ENCODE measurements at places on chromosomes 3 and 15.

- DNase-seq: no peak
Measured at GRCh38 chr15:42819786-42820185, 82.9 kb upstream of the CDAN1 start.

DNA sequence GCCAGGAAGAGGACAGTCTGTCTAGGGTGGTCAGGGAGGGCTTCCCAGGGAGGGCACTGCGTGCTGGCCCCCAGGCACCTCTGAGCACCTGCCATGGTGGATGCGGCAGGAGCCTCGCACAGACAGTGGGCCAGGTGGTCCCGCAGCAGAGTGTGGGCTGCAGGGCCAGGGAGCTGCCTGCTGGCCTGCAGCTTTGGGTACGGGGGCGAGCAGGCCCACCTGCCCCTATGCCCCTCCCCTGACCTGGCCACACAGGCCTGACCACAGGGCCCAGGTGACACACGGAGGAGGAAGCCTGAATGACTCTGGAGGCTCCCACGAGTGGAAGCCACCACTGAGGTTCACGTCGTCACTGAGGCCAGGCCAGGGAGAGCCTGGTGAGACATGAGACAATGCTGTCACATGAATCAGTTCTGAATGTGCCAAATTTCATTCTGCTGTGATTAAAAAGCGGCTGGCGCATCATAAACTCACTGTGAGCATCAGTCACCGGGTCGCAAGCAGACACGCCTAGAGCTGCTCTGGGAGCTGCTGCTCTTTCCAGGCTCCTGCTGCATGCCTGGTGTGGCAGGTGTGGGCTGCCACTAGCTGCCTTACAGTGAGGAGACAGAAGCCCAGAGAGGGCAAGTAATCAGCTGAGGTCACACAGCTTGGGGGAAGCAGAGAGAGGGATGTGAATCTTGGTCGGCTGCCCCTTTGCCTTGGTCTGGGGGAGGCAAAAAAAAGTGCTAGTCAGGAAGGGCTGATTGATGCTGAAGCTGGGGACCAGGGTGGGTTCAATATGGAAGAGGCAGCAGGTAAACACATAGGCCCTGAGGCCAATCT is 39.5 kb upstream of the IQSEC1 start:
- DNase-seq: no peak

DNA sequence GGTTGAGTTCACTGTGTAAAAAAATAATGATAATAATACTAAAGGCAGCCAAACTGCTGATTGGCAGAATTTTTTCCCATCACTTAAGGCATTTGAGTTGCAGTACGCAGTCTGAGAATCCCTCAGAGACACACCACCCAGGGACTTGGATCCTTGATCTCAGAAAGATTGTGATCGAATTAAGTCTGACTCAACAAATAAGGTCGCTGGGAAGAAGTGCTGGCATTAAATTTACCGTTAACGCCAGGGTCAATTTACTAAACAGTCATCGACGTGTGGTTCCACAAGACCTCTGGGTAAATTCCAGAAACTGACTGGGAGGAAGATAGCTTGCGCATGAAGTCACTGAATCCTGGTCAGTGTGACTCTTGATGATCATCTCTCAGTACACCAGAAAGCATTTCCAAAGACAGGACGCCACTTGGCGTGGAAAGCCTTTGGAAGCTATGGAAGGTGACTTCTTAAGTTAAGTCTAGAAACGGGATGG is 48.3 kb upstream of the CGNL1 start:
- no peak for DNase-seq

DNA sequence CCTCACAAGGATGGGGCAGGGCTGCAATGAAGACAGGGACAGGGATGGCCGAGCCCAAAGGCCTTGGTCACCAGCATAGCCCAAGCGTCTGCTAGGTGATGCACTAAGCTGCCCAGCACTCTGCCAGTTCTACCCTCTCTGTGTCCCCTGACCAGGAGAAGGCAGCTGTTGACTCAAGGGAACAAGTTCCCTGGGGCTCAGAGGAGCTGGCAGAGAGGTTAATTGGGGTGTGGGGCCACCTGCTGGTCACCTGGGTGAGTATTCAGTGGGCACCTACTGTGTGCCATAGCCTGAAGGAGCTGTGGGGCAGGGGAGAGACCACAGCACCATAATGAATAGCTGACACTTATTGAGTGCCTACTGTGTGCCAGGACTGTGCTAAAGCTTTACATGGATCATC is 22.0 kb upstream of the DOCK3 start:
- DNase-seq: no peak

- DNase-seq: peak; percentile 19
Measured at GRCh38 chr3:32593903-32594525, 23.4 kb upstream of the DYNC1LI1 start.

- no peak for DNase-seq
Measured at GRCh38 chr3:184586851-184587250, 25.3 kb downstream of the EPHB3 start.

DNA sequence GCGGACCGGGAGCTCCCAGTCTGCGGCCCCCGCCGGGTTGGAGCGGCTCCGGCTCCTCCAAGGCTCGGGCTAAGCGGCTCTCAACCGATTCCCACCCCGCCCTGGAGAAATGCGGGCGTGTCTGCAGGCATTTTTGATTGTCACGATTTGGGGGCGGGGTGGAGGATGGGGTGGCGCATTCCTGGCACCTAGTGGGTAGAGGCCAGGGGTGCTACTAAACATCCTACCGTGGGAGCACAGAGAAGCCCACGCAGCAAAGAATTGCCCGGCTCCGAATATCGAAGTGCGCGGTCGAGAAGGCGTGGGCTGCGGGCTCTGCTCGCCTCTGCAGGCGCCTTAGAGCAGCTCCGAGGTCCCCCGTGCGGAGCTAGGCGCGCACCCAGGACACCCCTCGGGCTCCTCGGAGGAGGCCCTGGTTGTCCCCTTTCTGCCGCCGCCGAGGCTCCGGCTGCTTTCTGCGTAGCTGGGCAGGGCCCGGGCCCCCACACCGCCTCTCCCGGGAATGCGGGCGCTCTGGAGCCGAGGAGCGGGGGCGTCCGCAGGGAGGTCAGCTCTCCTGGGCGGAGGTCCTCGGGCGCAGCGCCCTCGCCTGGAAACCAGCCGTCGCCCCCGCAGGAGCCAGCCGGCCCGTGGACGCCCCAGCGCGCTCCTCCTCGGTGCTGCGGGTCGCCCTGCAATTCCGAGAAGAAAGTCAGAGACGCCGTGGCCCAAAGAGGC is 16.5 kb upstream of the LAMP3 start:
- DNase-seq: peak; percentile 29

GRCh38 chr15:83559310-83559966 is 94.5 kb upstream of the ADAMTSL3 start:
- peak; percentile 85 for DNase-seq

DNA sequence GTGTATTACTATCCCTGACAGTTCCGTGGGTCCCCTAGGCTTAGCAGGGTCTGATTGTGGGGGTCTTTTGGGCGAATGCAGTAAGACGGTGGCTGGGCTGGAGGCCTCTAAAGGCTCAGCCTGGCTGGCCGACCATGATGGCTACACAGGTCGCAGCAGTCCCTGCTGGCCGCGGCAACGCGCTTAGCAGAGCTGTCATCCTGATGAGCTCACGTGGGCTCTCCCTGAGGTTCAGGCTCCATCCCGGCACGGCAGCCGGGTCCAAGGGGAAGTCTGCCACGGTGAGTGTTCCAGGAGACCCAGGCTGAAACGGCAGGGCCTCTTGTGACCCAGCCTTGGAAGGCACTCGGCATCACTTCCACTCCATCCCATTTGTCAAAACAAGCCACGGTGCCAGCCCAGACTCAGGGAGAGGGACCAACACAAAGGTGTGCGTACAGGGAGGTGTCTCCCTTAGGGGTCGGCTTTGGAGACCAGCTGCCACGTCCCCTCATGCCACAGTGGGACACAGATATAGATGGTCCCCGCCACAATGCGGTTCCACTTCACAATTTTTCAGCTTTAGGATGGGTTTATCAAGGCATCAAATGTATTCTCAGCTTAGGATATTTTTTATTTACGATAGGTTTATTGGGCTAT is 101.8 kb downstream of the XXYLT1 start:
- peak; percentile 53 for DNase-seq

DNA sequence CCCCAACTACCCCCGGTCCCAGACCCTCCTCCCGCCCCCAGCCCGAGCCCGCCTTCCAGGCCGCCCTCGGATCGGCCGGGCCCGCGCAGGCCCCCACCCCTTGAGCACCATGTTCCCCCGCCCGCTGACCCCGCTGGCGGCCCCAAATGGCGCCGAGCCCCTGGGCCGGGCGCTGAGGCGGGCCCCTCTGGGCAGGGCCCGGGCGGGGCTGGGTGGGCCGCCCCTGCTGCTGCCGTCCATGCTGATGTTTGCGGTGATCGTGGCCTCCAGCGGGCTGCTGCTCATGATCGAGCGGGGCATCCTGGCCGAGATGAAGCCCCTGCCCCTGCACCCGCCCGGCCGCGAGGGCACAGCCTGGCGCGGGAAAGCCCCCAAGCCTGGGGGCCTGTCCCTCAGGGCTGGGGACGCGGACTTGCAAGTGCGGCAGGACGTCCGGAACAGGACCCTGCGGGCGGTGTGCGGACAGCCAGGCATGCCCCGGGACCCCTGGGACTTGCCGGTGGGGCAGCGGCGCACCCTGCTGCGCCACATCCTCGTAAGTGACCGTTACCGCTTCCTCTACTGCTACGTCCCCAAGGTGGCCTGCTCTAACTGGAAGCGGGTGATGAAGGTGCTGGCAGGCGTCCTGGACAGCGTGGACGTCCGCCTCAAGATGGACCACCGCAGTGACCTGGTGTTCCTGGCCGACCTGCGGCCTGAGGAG is 472 bp downstream of the CHST14 start:
- no peak for DNase-seq

- no peak for DNase-seq
Measured at GRCh38 chr3:134681522-134681900, 30.7 kb upstream of the KY start.

GRCh38 chr15:92141607-92142006 is 252.1 kb upstream of the ST8SIA2 start:
- DNase-seq: no peak

DNA sequence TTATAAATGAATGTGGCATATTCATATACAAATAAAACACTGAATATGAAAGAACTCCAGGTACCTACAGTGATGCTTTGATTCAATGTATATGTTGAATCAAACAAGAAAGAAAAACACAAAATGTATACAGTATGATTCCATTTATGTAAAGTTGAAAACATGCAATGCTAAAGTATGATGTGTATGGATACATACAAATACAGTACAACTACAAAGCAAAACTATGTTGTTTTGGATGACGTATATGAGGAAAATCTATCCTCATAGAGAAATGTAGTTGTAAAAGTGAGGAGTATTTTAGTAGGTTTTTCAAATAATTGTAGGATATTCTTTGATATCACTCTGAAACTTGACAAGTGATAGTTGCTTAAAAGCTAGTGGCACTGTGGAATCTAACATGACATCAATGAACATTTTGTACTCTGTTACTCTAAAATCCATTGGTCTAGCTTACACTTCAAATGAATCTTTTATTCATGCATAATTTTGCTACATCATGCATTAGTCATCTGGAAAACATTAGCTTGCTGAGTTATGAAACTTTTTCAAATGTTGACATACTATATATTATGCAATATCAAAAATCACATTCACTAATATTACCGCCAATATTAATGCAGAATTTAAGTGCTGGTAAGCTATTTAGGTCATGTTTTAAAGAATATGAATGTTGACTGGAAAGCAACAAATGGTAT is 278.1 kb upstream of the CHRNA7 start:
- DNase-seq: no peak

DNA sequence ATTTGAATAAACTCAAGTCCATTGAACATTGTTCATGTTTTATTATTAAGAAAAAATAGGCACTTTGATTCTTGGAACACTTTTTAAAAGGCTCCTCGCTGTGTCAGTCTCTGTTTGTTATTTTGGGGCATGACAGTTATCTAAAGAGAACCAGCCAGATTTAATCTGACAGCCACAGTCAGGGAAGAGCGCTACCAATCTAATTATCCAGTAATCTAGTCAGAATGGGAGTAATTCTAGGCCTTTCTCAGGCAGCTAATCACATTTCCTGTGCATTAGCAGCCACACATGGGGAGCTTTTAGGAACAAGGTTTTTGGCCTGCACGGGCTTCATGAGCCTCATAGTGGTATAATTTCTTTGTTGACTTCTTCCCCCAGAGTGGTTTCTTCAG is 362.2 kb downstream of the RBMS3 start:
- no peak for DNase-seq

DNA sequence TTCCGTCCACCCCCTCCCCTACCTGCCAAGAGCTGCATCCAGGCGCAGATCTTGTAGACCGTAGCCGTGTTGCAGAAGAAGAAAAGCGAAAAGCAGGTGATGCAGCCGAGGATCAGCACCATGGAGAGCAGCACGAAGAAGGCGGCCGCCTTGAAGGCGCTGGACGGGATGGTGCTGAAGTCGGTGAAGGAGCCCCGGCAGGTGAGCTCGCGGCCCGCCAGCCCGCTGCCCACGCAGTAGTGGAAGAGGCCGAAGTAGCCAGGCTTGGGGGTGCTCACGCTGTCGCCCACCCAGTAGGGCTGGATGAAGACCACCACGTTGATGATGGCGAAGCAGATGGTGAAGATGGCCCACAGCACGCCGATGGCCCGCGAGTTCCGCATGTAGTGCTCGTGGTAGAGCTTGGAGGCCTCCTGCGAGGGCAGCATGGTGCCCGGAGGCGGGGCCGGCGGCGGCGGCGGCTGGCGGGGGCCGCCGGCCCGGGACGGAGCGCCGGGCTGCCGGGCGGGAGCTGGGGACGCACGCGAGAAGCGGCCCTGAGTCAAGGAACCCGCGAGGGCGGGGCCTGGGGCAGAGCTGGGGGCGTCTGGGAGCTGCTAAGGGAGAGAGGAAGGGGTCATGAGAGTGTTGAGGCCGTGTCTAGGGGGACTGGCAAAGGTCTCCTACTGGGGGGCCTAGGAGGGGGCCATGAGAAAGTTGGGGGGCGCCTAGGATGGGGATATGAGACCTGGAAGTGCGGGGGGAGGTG is 1.2 kb downstream of the LHFPL4 start:
- no peak for DNase-seq

- DNase-seq: no peak
Measured at GRCh38 chr3:179717219-179717618, 64.4 kb downstream of the USP13 start.

DNA sequence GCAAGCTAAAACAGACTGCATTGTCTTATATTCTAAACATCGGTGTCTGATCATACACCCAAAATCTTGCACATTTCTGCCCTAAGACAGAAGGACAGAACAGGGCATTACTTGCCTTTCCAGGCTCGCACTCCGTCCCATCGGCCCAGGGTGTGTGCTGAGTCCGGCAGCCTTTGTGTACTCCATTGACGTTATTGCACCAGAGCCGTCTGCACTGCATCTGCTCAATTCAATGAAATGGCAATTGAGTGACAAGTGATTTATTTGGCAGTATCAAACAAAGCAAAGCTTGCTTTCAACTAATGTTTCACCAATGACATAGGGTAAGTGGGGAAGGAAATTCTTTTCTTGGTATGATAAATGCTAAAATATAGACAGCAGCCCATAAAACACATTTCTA is 40.0 kb downstream of the ADAMTS9 start:
- no peak for DNase-seq

- DNase-seq: peak; percentile 69
Measured at GRCh38 chr3:183698756-183699155, 1.2 kb downstream of the YEATS2 start.

DNA sequence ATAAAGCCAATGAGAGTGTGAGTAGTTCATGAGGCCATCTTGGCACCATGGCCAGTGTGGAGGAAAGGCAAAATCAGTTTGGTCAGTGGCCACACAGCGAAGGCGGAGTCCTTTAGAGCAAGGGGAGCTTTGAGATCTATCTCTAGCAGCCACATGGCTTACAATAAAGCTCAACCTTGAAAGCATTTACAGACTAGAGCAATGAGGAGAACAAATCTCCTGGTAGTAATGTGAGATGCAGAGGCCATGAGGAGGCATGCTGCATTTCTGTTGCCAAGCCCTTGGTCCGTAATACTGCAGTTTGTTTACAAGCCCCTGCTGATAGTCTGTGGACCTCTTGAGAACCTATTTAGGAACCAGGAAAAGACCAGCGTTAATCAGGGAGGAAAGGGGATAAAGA is 381.5 kb upstream of the C2CD4B start:
- DNase-seq: no peak

Measured in cerebellar cortex (tissue), 1 donor.